Right ventricle myocardium superior (tissue), 1 donor: ENCODE measurements at places on chromosomes 3 and 15. TPM values are rescaled to one million over a fixed set of nuclear protein-coding genes. Genes with fewer than 3 reads are reported as not detected.

- no peak for DNase-seq
Measured at GRCh38 chr3:96657710-96658109, 156.7 kb upstream of the EPHA6 start.

DNA sequence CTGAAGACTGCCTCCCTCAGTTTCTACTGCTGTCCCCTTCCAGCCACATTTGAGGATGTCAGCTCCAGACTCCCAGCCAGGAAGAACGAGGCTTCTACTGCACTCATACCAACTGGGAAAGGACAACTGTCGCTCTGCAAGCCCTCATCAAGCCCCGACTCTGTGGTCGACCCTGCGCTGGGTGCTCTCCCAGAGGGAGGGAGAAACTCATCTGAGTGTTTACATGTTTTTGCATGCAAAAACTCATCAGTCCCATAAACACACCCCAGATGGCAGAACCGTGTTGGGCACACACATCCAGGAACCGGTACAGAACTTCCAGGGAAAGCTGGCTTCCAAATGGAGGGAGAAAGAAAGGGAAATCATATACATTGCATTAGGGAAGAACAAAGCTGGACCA is 43.5 kb downstream of the ADAMTS17 start:
- DNase-seq, result no peak

- DNase-seq, result no peak
Measured at GRCh38 chr15:79610021-79610420, 177.9 kb downstream of the MINAR1 start.

GRCh38 chr3:156303001-156303707 is 182.8 kb downstream of the KCNAB1 start:
- DNase-seq, result no peak

- no peak for DNase-seq
Measured at GRCh38 chr3:45499529-45499928, 95.0 kb upstream of the LIMD1 start.

The DNASE1L3 gene
- 3.7 TPM for total RNA-seq

The MYLK gene
- total RNA-seq, result 10.1 TPM
